ENCODE measurements at places on chromosomes 7 and 10. TPM values are rescaled to one million over a fixed set of nuclear protein-coding genes. Genes with fewer than 3 reads are reported as not detected.

SPDYE2 gene
- not detected for polyA plus RNA-seq

SFXN2 gene
- polyA plus RNA-seq: 16.0 TPM

CYP3A7 gene
- not detected for polyA plus RNA-seq

HOXA11 gene
- not detected for polyA plus RNA-seq

CYP2C19 gene
- polyA plus RNA-seq: 0.16 TPM

CDNF gene
- polyA plus RNA-seq: 1.5 TPM

UCN3 gene
- not detected for polyA plus RNA-seq

MYPN gene
- polyA plus RNA-seq: not detected

UPK3B gene
- polyA plus RNA-seq: 0.88 TPM

MMD2 gene
- 0.42 TPM for polyA plus RNA-seq

APBB1IP gene
- polyA plus RNA-seq: not detected

CYP2C9 gene
- not detected for polyA plus RNA-seq

ZNF853 gene
- polyA plus RNA-seq: 8.7 TPM

STEAP1B gene
- not detected for polyA plus RNA-seq

GAD2 gene
- polyA plus RNA-seq: 200 TPM

HOXA7 gene
- not detected for polyA plus RNA-seq

TMEM130 gene
- polyA plus RNA-seq: 12.3 TPM

EN2 gene
- not detected for polyA plus RNA-seq

CYP3A5 gene
- not detected for polyA plus RNA-seq

TYW1B gene
- 0.97 TPM for polyA plus RNA-seq

CPA2 gene
- 0.41 TPM for polyA plus RNA-seq

CRHR2 gene
- 0.42 TPM for polyA plus RNA-seq

PRKRIP1 gene
- polyA plus RNA-seq: 114 TPM

CRCP gene
- 65.9 TPM for polyA plus RNA-seq

DDX56 gene
- 80.6 TPM for polyA plus RNA-seq

FGFR2 gene
- polyA plus RNA-seq: 15.7 TPM

AKR1C8 gene
- polyA plus RNA-seq: 0.54 TPM

PNLIPRP2 gene
- polyA plus RNA-seq: not detected

BBS9 gene
- 8.4 TPM for polyA plus RNA-seq

SLC13A1 gene
- not detected for polyA plus RNA-seq

MSMB gene
- not detected for polyA plus RNA-seq

CFAP69 gene
- polyA plus RNA-seq: 6.2 TPM

KCNMA1 gene
- polyA plus RNA-seq: 62.4 TPM

EFCAB10 gene
- polyA plus RNA-seq: not detected

NRCAM gene
- 90.9 TPM for polyA plus RNA-seq

PAX4 gene
- polyA plus RNA-seq: not detected

GATA3 gene
- not detected for polyA plus RNA-seq

SLC18A3 gene
- polyA plus RNA-seq: not detected

Data from neural cell (in vitro differentiated cells).